ENCODE measurements at places on chromosomes 13 and 19.

GRCh38 chr13:38902551-38902950, 88.1 kb downstream of the STOML3 start:
- DNase-seq = no peak

GRCh38 chr13:65677906-65678305, 1552.2 kb downstream of the PCDH9 start:
- no peak for DNase-seq

DNA sequence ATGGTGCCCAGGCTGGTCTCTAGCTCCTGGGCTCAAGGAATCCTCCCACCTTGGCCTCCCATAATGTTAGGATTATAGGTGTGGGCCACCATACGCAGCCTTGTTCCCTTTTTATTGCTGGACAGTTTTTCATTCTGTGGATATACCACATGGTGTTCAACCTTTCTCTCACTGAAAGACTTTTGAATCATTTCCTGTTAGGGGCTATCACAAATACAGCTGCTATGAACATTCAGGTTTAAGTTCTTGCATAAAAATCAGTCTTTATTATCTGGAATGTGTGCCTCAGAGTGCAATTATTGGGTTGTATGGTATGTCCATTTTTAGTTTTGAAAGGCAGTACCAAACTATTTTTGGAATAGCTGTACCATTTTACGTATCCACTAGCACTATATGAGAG, 647.2 kb downstream of the LIG4 start:
- DNase-seq = no peak

DNA sequence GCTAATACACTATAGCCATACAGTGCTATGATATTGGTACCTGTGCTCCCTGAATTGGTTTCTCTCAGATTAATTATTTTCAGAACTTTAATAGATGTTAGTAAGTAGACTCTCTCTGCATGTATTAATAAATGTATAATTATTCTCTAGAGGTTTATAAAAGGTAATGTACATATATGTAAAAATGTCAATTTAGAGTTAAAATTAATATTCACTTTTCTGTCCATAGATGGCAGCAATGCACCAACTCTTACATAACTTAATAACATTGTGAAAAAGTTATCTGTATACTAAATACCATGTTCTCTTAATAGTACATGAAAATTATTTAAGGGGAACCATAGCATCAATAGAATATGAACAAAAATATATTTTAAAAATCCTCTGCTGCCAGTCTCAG, 515.0 kb upstream of the KLHL1 start:
- DNase-seq = peak; percentile 39

GRCh38 chr13:38543561-38543960, 143.3 kb upstream of the FREM2 start:
- DNase-seq = no peak

DNA sequence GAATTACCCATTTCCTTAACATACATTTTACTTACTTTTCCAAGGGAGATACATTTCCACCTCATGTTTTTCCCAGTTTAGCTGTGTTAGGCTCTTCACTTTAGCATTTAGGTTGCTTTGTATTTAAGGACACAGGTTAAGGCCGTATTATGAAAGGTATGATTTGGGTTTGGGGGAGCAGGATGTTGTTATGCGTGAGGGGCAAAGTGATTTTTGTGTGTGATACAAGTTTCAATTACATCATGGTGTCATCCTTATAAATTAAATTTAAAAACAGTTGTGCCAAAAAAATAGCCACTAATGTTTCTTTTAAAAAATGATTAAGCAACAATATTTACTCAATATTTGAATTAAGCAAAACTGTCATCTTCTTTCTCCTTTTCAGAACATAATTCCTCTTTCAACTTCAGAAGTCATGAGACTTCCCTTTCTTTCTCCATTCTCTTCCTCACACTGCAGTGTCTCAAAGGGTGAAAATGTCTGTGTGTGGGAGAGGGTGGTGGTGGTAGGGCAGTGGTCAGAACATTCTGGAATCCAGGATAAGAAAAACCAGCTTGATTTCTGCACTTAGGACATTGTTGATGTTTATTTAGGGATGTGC, 126.2 kb downstream of the KCNRG start:
- no peak for DNase-seq

- peak; percentile 31 for DNase-seq
Observed at GRCh38 chr13:48660361-48661076, 6.8 kb downstream of the CYSLTR2 start.

GRCh38 chr13:95137096-95137495, 164.2 kb downstream of the ABCC4 start:
- no peak for DNase-seq

GRCh38 chr19:54551950-54552912, 21.4 kb upstream of the LILRA2 start:
- no peak for DNase-seq

GRCh38 chr13:76745261-76746200, 140.7 kb downstream of the KCTD12 start:
- no peak for DNase-seq

GRCh38 chr19:42563352-42564210, 31.1 kb downstream of the CEACAM8 start:
- DNase-seq = no peak

GRCh38 chr13:85521657-85522056, 277.6 kb downstream of the SLITRK6 start:
- no peak for DNase-seq

GRCh38 chr13:26973295-26973694, 198.3 kb downstream of the USP12 start:
- DNase-seq = no peak

- no peak for DNase-seq
Observed at GRCh38 chr13:99969453-99969918, 2.1 kb downstream of the ZIC5 start.

GRCh38 chr13:52931131-52931530, 82.7 kb upstream of the PCDH8 start:
- DNase-seq = no peak

DNA sequence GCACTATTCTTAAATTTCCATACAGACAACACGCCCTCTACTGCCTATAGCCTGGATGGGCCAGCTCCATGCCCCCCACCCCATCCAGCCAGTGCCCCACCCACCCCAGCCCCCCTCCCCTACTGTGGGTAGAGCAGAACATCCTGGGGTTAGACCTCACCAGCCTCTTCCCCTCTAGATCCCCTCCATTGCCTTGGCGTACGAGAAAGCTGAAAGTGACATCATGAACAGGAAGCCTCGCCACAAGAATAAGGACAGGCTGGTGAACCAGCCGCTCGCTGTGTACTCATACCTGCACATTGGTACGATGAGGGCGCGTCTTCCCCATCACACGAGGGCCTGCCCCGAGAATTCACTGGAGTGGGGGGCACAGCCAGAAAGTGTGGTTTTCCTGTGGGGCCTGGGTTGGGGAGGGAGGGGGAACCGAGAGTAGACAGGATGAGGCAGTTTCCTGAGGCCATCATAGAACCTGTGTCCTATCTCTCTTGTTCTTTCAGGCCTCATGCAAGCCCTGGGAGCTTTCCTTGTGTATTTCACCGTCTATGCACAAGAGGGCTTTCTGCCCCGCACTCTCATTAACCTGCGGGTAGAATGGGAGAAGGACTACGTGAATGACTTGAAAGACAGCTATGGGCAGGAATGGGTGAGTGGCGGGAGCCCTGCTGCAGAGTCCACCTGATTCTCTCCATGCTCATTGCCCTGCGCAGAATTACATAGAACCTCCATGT, 29.1 kb downstream of the ATP12A start:
- no peak for DNase-seq

- DNase-seq = no peak
Observed at GRCh38 chr19:39139305-39139874, 13.8 kb downstream of the PAK4 start.

DNA sequence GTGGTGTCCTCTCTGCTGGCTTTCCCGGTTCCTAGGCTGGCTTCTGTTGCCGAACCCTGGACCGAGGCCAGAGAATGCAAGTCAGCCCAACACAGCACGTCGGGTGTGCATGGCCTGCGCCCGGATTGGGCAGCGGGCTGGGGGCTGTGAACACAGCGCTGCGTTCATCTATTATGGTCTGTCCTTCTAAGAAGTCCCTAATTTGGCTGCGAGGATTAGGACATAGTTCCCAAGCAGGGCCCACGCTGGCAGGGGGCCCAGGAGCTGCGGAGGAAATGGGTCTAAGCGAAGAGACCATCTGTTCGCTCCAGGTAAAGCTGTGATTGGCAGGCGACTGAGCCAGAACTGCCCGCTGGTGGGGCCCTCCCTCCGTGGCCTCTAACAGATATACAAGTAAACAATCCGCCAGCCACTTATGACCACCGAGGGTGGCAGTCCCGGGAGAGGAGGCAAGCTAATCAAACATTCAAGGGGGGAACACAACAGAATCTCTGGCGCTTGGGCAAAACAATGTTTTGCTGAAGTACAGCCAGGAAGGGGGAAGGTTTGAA, 6.0 kb downstream of the SYCE2 start:
- DNase-seq = no peak

DNA sequence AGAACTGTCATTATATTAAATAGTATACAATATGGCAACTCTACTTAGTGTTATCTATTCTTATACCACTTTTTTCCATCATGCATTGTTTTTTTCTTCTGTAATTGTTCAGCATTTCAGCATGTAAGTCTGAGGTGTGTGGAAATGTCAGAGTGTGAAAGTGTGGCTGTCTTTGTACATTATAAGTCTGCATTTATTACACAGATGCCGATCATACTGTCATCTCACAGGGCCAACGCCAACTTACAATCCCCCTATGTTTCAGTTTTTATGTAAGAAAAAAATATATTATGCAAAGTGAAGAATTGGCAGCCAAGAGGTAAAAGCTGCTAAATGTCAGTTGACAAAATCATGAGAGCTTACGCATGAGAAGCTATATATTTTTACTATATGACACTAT, 42.9 kb upstream of the PCDH17 start:
- no peak for DNase-seq

GRCh38 chr19:814152-815078, 7.3 kb downstream of the PLPPR3 start:
- DNase-seq = no peak

DNA sequence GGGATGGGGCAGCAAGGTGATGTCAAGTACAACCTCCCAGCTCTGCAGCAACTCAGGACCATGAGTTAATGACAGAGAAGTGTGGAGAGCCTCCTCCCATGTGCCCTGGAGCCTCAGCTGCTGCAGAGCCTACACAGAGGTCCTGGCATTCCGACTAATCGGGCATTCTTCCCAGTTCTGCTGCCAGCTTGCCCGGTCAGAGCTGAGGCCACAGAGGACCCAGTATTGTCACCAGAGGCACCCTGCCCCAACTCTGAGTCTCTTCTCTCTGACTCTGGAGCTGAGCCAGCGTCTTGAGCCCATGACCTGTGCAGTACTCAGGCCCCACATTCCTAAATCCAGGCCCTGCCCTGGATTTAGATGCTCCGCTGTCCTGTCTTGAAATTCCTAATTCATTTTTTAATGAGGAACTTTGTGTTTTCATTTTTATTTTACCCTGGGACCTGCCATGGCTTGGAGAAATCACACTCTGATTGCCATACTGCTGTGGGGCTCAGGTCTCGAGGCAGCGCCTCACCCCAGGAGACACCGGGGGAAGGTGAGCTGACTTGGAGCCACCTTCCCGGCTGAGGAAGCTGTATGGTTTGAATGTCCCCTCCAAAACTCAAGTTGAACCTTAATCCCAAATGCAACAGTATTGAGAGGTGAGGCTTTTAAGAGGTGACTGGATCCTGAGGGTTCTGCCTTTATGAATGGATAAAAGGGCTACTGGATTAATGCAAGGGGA, 144.9 kb upstream of the ZNF507 start:
- DNase-seq = no peak

GRCh38 chr13:92197669-92198068, 799.2 kb downstream of the GPC5 start:
- peak; percentile 27 for DNase-seq

DNA sequence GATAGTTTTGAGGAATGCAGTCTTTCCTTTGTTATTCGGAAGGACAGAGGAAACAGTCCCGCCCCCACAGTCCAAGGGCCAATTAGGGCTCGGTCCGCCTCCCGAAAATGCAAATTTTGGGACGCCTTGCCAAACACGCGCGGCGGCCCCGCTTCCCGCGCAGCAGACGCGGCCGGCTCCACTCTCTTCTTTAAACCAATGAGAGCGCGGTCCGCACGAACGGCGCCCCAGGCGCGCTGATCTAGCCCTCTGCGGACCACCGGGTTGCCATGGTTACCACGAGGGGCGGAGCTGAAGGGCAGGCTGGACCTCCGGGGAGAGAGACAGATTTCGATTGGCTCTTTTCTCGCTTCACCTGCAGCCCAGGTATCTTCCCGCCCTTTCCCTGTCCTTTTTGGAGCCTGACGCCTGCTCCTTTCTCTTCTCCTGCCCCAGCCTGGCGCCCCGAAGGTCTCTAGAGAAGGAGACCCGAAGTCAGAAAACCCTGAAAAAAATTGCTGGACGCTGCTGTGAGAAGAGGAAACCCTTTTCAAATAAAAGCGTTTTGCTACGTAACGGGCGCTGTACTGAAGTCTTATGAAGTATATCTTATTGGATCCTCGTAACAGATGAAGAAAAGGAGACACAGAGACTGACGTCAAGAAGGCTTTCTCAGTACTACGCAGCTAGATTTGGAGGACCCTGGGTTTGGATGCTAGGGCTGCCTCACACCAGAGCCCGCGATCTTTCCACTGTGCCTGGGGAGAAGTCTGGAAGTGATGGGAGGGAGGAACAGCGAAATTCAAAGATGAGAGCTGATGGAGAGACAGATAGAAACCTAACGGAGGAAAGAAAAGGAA, 2.0 kb downstream of the PTH2 start:
- DNase-seq = peak; percentile 73

- DNase-seq = no peak
Observed at GRCh38 chr19:1311543-1312091, 25.9 kb downstream of the EFNA2 start.

DNA sequence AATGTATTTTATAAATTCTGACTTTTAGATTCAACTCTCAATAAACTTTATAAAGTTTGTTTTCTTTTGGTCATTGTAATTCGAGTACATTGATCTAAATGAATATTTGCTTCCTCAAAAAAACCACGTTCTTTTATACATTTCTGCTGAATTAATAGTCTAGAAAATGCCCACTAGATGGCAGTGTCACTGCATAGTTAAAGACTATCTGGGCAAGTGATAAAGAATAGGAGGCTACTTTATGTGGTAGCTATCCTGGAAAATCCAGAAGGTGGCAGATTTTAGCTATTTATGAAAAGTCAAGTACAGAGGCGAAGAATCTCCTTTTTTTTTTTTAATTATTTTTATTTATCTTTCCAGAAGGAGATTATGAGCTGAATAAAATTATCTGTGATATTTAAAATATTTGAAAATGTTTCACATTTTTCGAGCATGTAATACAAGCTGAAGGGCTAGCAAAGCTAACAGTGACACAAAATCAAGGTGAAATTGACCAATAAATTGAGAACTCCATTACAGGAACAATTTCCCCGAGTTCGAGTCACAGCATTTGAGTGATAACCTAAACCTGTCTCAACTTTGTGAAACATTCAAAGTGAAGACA, 221.8 kb downstream of the OLFM4 start:
- DNase-seq = peak; percentile 33

Data from trophoblast cell (in vitro differentiated cells and primary cell).